ENCODE measurements at places on chromosomes 1 and 21.

DNA sequence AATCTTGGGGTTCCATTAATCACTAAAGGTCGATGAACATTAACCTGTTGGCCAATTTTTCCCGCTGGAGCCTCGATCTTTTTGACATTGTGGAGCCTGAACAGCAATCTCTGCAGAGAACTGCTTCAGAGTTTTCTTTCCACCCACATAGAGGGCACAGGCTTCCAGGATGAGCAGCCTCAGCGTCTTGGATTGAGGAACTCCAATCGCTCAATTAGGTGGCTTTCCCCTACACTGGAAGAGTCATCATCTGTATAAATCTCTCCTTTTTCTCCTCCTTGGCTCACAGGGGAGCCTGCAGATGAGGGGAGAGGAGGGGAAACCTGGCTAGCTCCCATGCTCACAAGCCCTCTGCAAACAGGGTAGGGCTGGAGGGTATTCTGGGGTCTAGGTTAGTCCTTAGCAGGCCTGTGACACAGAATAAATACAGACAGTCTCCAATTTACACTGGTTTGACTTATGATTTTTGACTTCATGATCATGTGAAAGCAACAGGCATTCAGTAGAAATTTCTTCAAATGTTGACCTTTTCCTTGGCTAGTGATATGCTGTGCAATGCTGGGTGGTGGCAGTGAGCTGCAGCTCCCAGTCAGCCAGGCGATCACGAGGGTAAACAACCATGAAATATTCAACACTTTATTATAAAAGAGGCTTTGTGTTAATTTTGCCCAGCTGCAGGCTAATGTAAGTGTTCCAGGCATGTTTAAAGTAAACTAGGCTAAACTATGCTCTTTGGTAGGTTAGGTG lies 80.8 kb downstream of the PGBD5 start:
- no peak for DNase-seq

DNA sequence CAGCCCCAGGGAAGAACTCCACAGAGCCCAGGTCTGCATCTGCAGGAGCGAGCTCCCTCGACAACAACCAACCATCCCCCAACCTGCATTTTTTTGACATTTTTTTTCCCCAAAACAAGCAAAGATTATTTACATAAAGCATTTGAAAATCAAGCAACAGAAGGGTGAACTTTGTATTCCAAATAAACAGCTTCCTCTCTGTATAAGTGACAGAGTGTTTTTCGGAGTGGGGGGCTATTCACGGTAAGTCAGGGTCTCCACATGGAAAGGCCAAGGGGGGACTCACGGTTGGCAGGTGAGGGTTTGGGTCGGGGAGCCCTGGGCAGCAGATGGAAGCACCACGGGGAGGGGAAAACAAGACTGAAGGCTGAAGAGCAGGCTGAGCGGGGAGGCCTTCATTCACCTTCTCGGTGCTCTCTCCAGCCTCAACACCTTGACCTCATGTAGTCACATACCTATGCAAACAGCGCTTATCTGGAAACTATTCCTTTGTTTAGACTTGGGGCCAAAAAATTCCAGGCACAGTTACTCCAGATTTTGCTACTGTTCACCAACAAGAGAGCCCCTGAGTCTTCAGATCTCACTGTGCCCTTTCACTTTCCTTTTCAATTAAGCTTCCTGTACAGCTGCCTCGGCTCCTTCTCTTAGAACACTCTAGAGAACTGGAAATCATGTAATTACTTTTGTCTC lies 27.6 kb downstream of the C2CD2 start:
- no peak for DNase-seq

DNA sequence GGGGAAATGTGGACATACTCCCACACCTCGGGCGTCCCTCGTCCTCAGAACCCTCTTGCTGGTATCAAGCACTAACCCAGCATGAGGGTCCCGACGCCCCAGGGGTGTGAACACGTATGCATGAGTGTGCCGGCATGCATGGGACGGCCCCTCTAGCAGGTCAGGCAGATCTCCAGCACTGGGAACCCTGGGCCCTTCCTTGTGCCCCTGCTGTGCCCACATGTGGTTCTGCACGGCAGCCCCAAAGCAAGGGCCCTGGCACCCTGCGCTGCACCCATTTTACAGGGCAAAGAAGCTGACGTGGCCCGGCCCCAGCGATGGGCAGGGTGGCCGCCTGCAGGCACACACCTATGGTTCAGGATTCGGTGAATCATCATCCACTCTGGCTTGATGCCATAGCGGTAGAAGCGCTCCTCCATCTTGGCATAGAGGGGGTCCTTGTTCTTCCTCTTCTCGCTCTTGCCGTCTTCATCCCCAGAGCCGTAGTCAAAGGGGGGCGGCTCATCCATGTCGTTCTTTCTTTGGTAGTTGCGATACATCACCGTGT lies 34.2 kb downstream of the CHD5 start:
- no peak for DNase-seq

GRCh38 chr1:186139701-186140100 lies 235.4 kb downstream of the TPR start:
- DNase-seq: no peak

DNA sequence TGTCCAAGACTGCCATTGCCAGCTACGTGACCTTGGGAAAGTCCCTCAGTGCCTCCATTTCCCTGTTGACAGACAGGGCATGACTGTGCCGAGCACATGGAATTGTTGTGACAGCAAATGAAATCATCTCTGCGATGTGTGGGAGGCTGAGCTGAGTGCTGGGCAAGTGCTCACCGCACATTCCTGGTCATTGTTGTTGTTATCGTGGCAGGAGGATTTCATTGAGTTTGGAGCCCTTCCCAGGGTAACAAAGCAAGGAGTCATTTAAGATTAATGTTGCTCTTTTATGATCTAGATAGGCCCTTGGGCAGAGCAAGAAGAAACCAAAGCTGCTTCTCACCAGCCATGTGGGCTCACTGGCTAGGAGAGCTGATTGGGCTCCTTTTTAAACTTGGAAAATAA lies 39.6 kb upstream of the ITPKB start:
- no peak for DNase-seq

GRCh38 chr1:110582378-110582777 lies 23.8 kb downstream of the KCNA2 start:
- DNase-seq: peak; percentile 2

GRCh38 chr1:176994931-176995596 lies 169.4 kb downstream of the ASTN1 start:
- no peak for DNase-seq

GRCh38 chr1:230758709-230759368 lies 11.7 kb downstream of the CAPN9 start:
- no peak for DNase-seq

GRCh38 chr1:22584001-22584562 lies 20.8 kb downstream of the EPHA8 start:
- DNase-seq: no peak

DNA sequence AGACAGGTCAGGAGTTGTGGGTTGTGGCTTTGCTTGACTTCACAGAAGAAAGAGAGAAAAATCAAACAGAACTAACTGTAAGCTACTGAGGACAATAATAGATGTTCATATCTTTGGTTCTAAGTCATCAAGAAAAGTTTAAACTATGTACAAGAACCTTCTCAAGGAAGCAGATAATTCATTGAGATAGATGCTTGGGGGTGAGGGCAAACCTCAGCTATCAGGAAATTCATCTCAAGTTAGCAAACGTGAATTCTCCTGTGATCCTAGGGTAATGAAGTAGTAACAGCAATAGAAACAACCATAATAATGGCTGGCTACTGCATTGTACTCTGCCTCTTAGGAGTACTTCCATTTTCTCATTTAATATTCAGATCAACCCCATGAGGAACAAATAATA lies 506.2 kb downstream of the PLPP3 start:
- no peak for DNase-seq

- DNase-seq: no peak
Measured at GRCh38 chr1:31648190-31648589, 3.5 kb upstream of the PEF1 start.

DNA sequence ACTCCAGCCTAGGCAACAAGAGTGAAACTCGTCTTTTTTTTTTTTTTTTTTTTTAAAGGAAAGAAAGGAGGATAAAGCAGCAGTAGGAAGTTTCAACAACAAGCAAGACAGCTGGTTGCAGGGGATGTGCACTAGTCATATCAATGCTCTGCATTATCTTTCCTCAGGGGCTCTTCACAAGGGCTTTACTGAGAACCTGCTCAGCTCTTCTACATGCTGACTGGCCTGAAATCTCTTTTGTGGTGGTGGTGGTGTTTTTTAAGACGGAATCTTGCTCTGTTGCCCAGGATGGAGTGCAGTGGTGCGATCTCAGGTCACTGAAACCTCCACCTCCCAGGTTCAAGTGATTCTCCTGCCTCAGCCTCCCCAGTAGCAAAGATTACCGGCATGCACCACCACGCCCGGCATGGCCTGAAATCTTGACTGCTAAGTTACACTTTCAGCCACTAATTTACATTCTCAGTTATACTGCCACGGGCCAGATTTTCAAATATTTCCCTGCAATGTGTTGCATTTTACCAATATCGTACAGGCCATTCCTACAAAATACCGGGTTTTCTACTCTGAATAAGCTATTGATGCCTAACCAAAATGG lies 68.0 kb downstream of the PUM1 start:
- DNase-seq: no peak

Measured in NCI-H2081 (cell line).